ENCODE measurements at places on chromosomes 13 and 19. TPM values are rescaled to one million over a fixed set of nuclear protein-coding genes. Genes with fewer than 3 reads are reported as not detected.
A peak's percentile ranks its signal among the peaks of the same experiment; 100 is the strongest.

- DNase-seq = no peak
These were observed 33.0 kb downstream of the ERICH6B start for GRCh38 chr13:45582408-45583076.

- no peak for DNase-seq
These were observed 3.0 kb downstream of the MZF1 start for GRCh38 chr19:58569943-58570670.

- no peak for DNase-seq
These were observed 4.7 kb upstream of the MVB12A start for GRCh38 chr19:17415121-17415520.

DNA sequence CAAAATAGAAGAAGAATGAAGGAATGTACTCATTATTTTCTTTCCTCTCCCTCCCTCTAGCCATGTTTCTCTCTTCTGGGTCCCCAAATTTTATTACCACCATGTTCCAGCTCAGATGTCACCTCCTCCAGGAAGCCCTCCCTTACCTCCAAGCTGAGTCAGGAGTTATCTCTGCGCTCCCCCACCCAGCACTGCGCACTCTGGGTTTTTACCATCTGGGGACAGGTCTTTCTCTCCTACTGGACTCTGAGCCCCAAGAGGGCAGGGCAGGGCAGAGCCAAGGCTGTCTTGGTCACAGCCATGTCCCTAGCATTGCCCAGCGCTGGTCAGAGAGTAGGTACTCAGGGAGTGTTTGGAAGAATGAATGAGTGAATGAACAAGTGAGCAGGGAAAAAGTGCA lies 2.9 kb downstream of the GNG8 start:
- no peak for DNase-seq

DNA sequence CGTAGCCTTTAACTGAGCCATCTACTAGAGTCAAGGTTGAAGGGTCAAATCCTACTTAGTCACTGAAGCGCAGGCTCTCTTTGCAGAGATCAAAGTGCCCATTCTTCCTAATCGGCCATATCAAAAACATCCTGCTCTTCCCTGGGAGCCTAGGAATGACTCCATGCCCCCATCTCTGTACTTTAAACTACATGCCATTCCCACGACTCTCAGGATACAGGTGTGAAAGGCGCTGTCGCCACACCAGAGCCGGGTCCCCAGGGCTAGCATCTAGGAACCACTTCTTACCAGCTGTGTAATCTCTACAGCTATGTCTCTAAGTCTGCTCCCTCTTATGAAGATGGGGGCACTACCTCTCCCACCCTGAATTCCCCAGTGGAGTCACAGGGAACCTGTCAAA lies 22.3 kb downstream of the IRS2 start:
- no peak for DNase-seq

DNA sequence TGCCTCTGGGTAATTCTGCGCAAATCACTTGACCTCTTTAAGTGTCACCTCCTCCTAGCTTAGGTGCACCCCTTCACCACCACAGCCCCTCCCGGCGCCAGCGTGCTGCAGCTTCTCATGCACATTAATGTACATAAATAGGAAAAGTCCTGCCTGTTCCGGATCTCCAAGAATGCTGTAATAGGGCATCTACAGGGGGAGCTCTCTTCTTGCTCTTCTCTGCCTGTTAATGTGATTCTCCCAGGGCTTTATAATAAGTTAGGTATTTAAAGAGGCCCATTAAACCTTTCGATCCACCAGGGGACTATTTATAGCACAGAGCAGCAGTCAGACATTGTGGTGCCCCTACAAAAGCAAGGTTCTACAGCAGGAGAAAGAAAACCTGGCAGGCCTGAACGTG lies 35.3 kb downstream of the SOX1 start:
- peak; percentile 3 for DNase-seq

DNA sequence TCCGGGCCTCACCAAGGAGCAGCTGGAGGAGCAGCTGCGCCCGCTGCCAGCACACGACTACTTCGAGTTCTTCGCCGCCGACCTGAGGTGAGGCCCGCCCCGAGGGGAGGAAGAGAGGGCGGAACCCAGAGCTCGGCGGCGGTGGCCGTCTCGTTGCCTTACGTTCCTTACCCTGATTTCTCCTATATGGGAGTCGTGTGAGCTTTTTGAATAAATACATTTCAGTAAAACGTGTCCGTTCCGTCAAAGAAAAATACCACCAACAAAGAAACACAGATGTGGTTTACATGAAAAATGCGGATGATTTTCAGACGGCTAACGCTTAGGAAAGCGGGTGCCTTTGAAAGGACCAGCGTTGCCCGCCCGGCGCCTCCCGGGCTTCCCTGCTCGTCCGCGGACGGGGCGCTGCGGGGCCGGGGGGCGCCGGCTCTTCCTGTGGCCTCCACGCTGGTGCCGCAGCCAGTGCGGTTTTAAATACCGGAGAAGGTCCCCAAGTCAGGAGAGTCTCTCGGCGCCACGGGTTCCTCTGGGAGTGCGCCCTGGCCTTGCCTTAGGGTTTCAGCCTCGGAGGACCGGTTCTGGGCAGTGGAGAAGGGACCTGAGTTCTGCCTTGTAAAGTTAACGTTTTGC lies 755 bp downstream of the UPF3A start:
- DNase-seq = peak; percentile 70

GRCh38 chr19:18503971-18504885 lies 17.6 kb downstream of the ELL start:
- no peak for DNase-seq

GRCh38 chr13:76523740-76524340 lies 362.4 kb downstream of the KCTD12 start:
- DNase-seq = no peak

- no peak for DNase-seq
These were observed 22.5 kb downstream of the SAFB start for GRCh38 chr19:5645409-5645808.

GRCh38 chr19:43656436-43656835 lies 13.5 kb downstream of the PLAUR start:
- no peak for DNase-seq

DNA sequence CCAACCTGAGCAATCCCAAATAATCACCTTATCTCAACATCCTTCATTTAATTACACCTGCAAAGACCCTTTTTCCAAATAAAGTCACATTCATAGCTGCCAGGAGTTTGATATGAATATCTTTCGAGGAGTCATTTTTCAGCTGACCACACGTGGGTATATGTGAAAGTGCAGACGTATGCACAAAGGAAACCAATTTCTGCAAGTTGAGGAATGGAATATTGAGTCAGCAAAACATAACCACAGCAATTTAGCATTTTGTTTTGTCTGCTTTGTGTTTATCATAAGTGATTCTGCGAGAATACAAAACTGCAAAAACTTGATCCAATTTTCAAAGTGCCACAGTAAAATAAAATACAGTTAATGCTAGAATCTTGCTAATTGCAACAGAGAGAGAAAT lies 295.9 kb downstream of the SUCLA2 start:
- DNase-seq = no peak

GRCh38 chr13:41018602-41018948 lies 541 bp downstream of the ELF1 start:
- DNase-seq = no peak

GRCh38 chr13:52165411-52165810 lies 6.0 kb upstream of the NEK3 start:
- no peak for DNase-seq

DNA sequence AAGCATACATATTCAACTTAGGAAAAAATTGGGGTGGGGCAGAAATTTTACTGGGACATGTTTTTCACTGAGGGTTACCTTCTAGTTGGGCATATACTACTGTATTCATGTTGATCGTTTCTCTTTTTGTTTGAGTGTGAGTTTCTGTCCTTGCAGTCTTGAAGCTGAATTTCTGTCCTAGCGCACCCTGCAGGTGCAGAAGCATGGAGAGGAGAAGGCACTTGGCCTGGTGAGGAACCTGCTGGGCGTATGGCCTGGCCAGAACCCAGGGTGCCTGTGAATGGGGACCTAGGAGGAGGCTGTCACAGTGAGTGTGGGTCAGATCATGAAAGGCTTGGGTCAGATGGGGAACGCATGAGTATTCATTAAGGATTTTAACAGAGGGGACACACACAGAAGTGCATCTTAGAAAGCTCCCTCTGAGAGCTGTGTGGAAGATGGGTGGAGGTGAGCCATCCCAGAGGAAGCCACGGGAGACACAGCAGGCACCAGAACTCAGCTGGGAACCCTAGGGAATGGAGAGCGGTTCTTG lies 36.8 kb downstream of the SERP2 start:
- no peak for DNase-seq

GRCh38 chr19:38004521-38005223 lies 97.7 kb downstream of the SIPA1L3 start:
- DNase-seq = peak; percentile 99

DNA sequence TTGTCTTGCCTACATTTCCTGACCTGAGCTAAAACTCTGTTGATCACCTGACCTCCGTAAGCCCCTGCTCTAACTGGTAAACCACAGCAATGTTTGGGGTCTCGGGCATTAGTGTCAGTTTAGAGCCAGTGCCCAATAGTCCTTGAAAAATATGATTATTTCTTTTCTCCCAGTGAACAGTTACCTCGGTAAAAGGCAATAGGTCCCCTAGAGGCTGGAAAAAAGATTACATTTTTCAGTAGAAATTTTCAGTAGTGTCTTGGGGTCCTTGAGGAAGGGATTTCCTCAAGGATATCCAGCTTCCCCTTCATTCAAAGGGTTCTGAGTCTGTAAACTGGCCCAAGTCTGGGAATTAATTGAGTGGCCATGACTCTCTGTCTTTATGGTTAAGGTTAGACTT lies 177.5 kb downstream of the SLC7A1 start:
- DNase-seq = no peak

GRCh38 chr13:49225223-49226042 lies 5.3 kb downstream of the MLNR start:
- DNase-seq = no peak

DNA sequence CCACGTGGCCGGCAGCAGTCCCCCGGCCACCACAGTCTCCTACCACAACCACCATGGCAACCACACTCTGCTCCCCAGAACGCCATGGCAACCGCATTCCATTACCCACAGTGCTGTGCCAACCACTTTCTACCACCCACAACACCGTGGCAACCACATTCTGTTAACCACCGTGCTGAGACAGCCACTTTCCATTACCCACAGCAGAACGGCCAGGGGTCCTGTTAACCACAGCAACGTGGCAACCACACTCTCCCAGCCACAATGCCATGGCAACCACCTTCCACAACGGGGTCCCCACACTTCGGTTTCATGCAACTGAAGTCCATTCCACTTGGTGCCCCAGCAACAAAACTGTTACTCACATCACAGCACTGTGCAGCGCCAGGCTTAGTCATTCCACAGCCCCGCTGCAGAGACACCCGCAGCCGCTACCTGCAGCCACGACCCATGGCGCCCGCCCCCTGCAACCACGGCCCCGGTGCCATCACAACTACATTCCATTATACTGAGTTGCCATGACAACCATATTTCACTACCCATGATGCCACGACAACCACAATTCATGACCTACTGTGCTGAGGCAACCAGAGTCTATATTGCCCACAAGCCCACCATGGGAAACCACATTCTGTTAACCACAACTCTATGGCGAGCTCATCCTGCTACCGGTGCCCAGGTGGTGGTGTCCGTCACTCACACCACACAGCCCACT lies 10.0 kb downstream of the DPF1 start:
- peak; percentile 96 for DNase-seq

DNA sequence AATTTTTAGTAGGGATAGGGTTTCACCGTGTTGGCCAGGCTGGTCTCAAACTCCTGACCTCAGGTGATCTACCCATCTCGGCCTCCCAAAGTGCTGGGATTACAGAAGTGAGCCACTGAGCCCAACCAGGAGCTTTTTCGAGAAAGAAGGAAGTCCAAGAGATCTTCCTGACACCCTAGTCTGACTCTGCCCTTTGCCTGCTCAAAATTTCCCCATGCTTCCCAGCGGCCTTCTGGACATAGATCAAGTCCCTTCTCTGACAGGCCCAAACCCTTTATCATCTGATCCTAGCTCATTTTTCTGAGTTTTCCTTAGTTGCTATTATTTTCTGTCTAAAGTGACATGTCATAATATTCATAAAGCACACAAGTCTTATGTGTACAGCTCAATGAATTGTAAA lies 1.5 kb upstream of the BAX start:
- no peak for DNase-seq

DNA sequence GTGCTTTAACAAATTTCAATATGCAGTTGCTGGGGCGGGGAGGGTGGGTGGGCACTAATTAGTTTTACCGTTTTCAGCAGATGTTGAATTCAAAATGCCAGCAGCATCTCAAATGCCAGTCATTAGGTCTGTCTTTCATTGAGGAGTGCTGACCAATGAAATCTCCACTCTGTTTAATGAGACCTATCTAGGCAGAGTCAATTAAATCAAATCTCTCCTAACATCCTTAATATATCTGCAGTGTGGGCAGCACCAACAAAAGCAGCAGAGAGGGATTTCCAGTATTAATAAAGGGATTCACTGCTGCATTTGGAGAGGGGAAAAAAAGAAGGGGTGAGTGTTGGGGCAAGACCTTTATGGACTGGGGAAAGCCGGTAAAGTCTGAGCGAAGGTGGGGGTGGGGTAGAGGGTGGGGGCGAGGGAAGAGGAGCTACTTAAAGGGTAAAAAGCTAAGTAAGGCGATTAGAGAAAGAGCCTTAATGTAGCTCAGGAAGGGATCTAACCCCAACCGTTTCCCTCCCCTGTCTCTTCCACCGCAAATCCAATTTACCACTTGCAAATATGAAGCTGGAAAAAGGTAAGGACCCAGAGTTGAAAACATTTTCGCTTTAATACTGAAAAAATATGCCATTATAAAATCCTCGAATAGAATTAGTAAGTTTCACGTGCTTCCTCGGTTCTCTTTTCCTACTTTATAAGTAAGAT lies 4.5 kb downstream of the SLITRK1 start:
- DNase-seq = no peak

- DNase-seq = peak; percentile 44
These were observed 343.2 kb downstream of the KCNRG start for GRCh38 chr13:50358231-50359040.

DNA sequence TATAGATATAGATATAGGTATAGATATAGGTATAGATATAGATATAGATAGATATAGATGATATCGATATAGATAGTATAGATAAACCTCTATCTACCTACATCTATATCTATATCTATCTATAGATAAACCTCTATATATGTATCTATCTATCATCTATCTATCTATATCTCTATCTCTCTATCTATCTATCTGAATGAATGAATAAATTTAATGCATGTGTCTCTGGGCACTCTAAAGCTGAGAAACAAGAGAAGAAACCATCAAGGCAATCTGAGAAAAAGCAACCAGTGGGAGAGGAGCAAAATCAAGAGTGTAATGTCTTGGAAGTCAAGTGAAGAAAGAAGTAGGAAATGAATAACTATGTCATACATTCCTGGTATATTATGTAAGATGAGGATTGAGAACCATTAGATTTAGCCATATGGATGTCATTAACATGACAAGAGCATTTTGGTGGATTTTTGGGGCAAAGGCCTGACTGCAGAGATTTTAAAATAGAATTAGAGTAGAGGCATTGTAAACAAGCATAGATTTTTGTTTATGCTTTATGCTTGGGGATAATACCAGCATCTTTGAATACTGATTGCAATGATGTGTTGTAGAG lies 1262.7 kb upstream of the MIR17HG start:
- DNase-seq = no peak

Gene BST2
- total RNA-seq = 490 TPM

Gene IFNL1
- total RNA-seq = 1.3 TPM

Gene ITPKC
- total RNA-seq = 6.3 TPM

Gene SWSAP1
- 2.7 TPM for total RNA-seq

Gene ARRDC5
- total RNA-seq = not detected

Gene SLC7A9
- total RNA-seq = not detected

Gene ZNF177
- total RNA-seq = 3.1 TPM

Measured in M059J (cell line).